ENCODE measurements at places on chromosomes 12 and 14.

DNA sequence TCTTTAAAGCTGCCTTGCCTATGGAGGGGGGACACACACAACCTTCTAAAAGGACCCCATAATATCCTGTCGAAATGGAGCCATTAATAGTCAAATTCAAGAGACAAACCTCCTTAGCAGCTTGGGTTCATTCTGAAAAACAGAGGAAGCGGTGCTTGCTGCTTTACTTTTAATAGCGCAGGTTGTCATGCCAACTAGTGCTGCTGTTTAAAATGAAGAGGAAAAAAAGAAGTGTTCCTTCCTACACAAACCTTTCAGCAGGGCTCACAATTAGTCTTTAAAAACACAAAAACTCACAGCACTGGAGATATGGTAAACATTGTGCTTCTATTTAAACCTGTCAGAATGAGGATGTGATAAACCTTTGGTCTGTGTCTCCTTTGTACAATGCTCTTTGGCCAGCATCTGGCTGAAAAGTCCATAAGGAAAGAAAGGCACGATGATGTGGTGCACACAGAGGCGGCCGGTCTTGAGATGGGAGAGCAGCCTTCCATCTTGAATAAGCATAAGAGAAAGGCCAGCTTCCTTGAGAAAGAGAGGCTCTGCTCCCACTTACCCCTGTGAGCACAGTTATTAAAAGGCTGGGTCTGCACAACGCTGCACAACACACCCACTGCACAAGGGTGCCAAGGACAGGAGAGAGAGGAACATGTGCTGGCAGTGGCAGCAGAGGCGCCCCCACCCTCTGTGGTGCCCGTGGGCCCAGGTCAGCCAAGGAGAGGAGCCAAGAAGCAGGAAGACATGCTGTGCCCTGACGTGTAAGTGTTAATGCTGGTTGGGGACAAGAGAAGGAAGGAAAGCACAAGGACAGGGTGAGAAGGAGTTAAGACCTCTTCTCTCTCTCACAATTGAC lies 144.6 kb downstream of the TTC7B start:
- no peak for DNase-seq

DNA sequence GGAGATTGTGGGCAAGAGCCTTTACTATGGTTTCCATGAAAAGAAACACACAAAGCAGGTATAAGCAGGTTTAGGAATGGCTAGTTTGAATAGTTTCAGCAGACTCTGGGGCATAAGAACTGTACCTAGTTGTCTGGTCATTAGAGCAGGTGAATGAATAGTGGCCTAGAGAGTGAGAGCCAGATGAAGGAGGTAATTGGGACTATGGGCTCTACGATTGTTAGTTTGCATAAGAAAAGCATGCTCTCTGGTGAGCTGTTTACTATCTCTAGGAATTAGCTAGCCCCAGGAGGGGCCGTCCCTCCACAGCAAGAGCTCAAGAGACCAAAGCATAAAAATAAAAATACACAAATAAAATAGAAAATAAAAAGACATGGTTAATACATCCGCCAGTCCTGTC lies 397.5 kb upstream of the GARIN6 start:
- DNase-seq = no peak

DNA sequence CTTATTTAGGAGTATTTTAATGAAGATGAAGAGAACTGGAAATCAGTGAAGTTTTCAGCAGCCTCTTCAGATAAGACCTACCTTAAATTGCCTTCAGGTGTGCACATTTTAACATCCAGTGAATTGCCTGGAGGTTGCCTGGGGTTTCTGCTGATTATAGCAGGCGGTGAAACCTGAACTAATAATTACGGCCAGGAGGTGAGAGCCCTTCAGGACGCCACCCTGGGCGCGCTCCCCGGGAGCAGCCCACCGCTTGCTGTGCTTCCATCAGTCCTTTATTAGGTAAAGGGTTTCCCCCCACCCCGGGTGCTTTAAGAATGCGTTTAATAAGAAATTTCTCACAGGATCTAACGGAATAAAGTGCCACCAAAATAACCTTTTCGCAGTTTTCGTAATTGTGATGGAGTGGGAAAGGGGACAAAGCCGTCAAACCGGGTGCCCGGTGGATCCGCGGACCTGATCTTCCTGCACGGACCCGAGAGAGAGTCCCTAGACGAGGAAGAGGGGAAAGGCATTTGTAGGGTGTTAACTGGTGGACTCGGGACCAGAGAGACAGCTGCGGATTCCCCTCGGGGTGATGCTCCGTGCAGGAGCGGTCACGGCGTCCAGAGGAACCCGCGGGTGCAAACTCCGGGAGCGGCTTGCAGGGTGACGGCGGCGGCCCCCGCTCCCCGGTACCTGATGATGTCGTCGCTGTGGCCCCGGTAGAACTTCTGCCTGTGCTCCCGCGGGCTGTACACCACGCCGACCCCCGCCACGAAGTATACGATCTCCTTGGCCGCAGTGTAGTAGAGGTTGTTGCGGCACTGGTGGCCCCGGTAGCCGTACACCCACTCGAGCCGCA lies 902 bp downstream of the EML5 start:
- DNase-seq = peak; percentile 2

DNA sequence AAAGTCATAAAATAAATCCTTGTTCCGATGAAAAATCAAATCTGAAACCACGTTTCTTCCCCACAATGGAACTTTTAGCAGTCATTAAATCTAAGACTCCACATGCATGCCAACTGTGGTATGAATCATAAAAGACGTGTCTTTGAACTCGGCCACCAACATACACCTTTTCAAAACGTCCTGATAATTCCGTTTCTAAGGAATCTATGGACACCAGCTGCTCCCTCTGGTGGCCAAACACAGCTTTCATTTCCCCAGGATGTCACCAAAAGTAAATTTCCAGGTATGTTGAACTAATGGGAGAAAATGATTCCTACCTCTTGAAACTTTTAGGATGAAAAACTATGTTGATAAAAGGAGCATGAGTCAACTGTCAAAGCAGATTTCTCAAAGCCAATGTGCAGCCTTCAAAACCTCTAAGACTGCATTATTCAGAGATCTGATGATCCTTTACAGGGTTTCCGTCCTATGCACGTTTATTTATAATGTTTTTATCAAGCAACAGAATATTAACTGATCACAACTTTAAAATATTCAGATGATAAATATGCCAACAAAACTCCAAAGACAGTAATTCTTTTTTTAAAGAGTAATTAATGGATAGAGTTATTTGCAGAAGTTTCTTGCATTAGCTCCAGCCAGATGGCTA lies 96.2 kb downstream of the CIT start:
- no peak for DNase-seq

GRCh38 chr12:123141615-123142517 lies 9.0 kb downstream of the PITPNM2 start:
- DNase-seq = no peak

- DNase-seq = no peak
Observed at GRCh38 chr14:102908766-102909455, 13.6 kb upstream of the AMN start.

DNA sequence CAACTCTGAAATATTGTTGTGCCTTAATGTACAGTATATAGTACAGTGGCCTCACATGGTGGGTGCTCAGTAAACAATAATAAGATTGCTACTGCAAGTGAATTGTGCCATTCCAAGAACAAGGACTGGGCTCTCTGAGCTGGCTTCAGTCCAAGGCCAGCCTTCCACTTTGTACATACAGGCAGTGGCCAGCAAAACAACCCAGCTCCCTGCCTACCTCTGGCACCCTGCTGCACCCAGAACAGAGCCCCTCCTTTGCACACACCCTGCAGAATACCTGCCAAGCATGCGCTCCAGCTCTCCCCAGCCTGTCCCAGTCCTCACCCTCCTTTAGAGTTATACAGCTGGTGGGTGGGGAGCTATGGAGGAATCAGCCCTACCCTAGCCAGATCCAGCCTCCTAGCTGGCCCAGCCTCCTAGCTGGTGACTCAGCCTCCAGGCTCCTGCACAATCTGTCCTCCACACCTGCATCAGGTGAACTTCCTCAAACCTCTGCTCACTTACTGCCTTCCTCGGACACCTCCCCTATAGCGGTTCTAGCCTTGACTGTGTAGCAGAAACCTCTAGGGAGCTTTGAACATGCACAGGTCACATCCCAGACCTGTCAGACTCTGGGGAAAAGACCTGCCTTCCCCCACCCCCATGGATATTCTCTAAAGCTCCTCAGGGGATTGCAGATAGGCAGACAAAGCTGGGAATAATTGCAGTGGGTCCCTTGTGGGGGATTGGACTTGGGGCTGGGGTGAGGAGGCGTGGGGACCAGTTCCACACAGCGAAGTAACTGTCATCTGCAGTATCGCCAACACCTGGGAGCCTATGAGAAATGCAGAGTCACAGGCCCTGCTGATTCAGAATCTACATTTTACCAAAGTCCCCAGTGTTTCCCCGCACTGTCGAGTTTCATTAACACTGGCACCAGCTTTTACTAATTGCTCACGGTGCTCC lies 17.9 kb downstream of the ZDHHC22 start:
- no peak for DNase-seq

GRCh38 chr12:109307051-109307450 lies 2.0 kb downstream of the FOXN4 start:
- DNase-seq = no peak

DNA sequence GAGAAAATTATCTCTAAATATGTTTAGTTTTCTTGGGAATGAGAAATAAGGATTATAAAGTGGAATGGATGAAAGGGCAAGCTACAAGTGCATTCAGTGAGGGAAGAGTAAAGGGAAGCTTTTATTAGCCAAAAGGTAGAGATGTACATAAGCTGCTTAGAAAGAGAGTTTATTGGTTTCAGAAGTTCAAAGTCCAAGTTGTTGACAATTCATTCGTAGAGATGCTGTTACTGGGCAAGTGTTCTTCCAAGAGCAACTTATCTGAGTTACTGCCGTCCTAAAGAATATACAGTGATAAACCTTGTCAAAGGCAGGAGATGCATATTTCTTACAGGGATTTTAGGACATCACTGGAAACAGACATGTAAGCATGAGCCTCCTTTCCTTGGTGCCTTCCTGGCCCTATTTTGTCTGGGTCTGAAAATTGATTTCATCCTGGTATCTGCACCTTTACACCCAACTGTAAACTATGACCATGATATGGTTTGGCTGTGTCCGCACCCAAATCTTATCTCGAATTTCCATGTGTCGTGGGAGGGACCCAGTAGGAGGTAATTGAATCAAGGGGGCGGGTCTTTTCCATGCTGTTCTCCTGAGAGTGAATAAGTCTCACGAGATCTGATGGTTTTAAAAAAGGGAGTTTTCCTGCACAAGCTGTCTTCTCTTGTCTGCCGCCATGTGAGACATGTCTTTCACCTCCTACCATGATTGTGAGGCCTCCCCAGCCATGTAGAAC lies 46.8 kb downstream of the TRMT5 start:
- DNase-seq = no peak

DNA sequence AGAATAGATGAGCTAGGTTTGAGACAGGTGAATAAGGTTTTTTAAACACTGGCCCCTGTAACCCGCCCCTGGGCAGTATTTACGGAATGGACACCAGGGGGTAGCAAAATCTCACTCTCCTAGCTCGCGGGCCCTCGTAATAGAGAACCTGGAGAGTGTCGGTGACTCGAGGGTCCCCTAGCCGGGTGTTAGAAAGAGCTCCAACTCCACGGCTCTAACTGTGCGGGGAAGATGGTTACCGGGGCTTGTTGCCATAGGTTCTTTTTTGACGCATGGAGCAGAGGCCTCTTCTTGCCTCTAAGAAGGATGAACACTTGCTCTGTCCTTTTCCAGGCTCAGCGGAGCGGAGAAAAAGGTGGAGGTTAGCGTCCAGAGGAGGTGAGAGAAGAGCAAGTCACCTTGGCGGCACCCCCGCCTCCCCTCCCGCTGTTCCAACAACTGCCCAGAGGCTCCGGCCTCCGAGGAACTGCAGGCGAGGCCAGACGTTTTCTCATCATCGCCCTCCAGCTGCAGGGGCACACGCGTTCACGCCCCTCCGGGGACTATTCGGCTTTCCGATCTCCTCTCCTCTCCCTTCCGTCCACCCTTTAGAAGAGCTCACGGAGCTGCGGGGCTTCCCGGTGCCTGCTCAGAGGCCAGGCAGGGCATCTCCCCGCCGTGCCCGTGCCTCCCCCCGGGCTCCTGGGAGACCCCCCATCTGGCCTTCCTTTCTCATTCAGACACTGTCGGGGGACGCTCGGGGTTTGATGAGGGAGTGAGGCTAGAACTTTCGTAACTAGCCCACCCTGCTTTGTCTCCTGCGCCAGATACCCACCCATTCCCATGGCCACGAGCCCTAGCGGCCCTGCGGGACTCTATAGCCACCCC lies 1.4 kb upstream of the ARHGEF40 start:
- DNase-seq = no peak

DNA sequence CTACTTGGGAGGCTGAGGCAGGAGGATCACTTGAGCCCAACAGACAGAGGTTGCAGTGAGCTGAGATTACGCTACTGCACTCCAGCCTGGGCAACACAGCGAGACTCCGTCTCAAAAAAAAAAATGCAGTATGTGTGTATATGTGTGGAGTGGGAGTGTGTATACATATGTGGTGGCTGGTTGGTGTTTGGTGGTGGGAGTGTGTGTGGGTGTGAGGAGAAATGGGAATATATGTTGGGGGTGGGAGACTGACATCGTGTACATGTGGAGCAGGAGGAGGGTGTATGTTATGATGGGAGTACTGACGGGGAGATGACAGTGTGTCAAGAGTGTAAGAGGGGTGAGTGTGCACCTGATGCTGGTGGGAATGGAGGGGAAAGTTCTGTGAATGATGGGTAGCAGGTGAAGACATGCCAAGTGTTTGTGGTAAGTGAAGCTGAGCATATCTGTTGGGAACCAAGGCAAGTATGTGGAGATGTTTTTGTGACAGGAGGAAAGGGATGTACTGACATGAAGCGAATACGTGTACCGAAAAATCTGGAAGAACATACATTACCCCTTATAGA lies 4.2 kb downstream of the PNMA1 start:
- DNase-seq = no peak

- no peak for DNase-seq
Observed at GRCh38 chr12:4956054-4956453, 46.3 kb downstream of the KCNA1 start.

DNA sequence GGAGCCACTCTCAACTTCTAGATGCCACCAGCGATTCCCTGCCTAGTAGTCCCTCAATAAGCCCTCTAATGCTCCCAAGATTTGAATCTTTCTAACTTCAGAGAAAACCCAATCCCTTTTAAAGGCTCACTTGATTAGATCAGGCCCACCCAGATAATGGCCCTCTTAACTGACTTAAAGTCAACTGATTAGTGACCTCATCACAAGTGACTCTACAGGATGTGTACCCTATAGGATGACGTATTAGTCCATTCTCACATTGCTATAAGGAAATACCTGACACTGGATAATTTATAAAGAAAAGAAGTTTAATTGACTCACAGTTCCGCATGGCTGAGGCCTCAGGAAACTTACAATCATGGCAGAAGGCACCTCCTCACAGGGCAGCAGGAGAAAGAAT lies 49.1 kb downstream of the ANKS1B start:
- DNase-seq = no peak

- DNase-seq = peak; percentile 81
Observed at GRCh38 chr14:77053046-77053841, 24.7 kb upstream of the IRF2BPL start.
